Stimulated activated CD8-positive, alpha-beta memory T cell treated with anti-CD3 and anti-CD28 coated beads, Interleukin-4, amount 100 ng/mL, for 1 hour (primary cell): ENCODE measurements at places on chromosomes 3 and 15.

- no peak for DNase-seq
Observed at GRCh38 chr3:125129512-125129997, 73.8 kb upstream of the HEG1 start.

DNA sequence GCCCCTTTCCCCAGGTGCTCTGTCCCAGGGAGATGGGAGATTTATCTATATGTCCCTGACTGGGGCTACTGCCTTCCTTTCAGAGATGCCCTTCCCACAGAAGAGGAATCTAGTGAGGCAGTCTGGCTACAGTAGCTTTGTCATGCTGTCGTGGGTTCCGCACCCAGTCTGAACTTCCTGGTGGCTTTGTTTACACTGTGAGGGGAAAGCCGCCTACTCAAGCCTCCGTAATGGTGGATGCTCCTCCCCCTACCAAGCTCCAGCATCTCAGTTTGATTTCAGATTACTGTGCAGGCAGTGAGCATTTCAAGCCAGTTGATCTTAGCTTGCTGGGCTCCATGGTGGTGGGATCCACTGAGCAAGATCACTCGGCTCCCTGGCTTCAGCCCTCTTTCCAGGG lies 35.4 kb upstream of the SLC7A14 start:
- DNase-seq: no peak

DNA sequence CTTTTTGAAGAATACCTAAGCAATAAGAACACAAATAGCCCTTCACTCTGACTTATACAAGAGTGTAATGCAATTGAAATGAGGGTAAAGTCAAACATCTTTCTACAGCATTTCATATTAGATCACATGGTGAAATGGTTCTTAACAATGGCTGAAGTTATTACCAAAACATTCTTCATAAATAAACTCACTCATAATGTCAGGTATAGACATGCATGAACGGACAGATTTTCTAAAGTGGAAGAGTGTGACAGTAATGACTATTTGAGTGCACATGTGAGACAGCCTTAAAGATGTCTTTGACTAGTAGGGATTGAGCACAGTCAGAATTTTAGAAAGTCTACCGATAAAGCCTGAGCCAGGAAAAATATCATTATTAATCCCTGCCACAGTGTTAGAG lies 471.0 kb downstream of the ZPLD1 start:
- no peak for DNase-seq

- no peak for DNase-seq
Observed at GRCh38 chr3:179580992-179581391, 18.3 kb downstream of the ACTL6A start.

- DNase-seq: no peak
Observed at GRCh38 chr3:195866686-195867511, 41.5 kb downstream of the TNK2 start.

GRCh38 chr3:71160785-71161546 lies 422.6 kb downstream of the FOXP1 start:
- no peak for DNase-seq

- DNase-seq: no peak
Observed at GRCh38 chr3:52056521-52056967, at the start of gene DUSP7. Gene DUSP7, minus strand, starts transcription at chr3:52056571. Its CDS starts 205 bp downstream, at chr3:52056366.

DNA sequence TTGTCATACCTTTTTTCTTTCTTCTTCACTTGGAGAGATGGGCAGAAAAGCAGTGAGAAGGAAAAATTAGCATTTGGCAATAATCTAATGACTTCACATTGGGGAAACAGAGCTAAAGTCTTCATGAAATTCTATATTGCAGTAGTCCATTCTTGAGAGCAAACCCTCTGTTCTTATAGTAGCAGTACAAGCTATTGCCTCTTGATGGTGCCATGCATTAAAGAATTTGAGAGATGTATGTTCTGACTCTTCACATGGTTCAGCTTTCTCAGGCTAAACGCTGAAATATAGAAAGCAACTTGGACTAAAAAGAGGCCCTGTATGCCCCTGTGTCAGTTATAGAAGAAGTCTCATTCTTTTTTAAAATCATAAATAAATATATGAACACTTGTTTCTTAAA lies 36.0 kb downstream of the PHLDB2 start:
- no peak for DNase-seq

DNA sequence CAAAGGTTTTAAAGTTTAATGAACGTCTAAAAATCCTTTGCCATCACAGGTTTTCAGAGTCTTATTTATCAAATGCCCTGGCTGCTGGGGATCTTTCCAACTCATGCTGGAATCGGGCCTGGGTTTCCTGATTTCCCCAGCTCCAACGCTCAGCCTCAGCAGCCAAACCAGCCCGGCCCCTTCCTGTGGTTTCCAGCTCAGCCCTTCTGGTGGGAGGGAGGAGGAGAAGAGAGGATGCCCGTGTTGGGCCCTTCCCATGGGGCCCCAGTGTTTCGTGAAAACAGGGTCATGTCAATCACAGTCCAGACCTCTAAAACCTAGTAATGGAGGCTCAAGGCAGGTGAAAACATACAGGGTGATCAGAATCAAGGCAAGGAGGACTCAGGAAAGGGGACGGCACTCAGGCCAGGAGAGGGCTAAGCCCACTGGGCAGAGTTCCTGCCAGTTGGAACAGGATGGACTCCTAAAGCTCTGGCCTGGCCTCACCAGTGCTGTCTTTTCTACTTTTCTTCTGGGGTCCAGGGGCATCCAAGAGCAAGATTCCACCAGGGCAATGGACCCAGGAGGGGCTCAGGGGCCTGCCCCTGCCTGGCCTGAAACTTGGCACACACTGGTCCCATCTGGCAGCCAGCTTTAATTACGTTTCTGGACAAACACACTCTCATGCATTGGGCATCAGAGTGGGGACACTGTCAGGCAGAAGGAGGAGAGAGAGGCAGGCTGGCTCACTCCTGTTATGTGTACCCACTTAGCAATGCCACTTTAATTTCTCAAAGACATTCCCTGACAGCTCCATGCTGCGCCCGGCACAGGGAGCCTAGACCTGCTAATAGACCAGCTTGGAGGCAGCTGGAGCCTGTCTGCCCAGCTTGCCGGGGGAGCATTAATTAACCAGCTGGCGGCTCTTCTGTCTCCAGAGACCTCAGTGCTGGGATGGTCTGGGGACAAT lies 194.6 kb downstream of the FAM43A start:
- no peak for DNase-seq

GRCh38 chr15:42461261-42461660 lies 29.7 kb downstream of the ZNF106 start:
- no peak for DNase-seq

DNA sequence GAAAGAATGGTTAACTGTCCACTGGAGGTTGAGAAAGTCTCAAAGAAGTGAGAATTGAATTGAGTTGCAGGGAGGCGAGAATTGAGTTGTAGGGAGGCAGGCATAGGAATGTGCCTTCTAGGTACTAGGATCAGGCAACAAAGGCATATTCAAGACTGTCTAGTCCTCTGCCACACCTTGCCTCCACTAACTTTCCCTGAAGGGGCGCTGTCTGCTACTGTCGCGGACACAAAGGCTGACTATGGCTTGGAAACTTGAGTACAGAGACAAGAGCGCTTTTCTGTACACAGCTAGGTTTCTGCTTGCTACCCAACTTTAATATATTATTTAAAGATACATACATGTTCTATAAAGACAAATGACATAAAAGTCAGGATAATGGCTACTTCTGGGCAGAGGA lies 10.4 kb upstream of the FBXL22 start:
- no peak for DNase-seq

DNA sequence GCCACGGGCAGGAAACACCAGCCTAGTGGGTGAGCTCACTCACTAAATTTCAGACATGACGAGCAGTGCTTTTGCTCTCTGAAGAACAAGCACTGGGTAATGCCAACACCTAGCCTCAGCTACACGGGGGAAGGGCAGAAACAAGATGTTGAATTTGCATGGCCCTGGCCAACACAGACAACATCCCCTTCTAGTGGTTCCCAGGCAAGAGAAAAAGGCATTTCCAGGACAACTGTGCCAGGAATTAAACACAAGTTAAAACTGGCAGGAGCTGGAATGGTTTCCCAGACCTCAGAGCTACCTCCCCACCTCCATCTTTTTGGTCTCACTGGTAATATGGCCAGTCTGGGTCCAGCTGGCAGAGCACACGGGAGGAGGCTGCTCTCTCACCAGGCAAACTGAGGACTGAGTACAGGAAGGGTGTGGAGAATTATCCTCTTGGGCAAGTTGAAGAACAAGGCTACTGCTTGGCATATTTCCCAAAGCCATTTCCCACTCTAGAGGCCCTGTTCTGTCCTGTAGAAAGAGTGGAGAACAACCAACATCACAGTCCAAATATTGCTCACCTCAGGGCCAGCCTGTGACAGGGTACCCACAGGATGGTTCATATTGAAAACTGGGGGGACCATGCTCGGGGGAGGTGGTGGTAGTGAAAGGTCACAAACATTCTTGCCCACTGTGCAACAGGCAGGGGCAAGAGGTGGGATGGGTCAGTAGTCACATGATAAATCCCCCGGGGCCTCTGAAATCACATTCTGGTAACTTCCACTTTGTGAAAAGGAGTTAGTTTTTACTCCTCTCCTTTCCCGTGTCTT lies 26.5 kb downstream of the TSPAN3 start:
- DNase-seq: no peak

DNA sequence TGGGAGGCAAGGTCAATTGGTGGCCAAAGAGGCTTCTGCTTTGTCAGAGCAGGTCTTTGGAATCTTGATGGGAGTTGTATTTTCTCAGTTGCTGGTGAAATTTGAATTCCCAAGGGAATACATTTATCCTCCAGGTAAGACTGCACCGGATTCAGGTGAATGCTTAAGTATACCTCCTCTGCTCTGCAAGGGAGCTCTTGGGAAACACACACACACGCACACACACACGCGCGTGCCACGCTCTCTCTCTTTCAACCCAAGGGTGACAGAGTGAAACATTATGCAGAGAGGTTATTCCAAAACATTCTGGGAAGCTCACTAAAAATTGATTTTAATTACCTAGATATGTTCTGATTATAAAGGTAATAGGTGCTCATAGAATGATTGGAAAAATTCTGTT lies 33.7 kb downstream of the ST6GAL1 start:
- no peak for DNase-seq

DNA sequence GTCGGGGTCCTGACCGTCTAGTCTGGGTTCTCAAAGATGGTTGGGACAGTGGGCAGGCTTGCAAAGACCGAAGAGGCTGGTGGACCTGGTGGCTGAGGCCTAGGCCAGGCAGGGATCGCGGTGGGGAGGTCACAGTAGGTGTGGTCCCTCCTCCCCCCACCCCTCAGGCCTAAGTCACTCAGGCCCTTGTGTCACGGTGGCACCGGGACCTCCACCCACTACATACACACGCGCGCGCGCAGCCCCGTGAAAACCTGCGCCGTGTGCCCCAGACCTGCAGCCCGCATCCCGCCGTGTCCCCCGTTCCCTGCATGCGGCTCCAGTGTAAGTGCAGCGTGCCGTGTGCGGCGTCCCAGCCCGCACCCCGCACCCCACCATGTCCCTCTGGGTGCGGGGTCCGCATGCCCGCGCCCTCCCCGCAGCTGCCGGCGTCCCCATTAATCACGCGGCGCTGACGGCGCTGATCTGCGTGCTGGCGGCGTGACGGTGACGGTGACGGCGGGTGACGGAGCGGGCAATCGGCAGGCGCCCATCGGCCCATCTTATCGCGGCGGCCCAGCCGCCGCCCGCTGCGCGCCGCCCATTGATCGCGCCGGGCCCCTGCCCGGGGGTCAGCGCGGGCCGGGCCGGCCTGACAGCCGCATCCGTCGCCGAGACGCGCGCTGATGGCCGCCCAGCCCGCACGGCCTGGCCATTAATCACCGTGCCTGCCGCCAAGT lies 24.4 kb downstream of the SEC61A1 start:
- no peak for DNase-seq

DNA sequence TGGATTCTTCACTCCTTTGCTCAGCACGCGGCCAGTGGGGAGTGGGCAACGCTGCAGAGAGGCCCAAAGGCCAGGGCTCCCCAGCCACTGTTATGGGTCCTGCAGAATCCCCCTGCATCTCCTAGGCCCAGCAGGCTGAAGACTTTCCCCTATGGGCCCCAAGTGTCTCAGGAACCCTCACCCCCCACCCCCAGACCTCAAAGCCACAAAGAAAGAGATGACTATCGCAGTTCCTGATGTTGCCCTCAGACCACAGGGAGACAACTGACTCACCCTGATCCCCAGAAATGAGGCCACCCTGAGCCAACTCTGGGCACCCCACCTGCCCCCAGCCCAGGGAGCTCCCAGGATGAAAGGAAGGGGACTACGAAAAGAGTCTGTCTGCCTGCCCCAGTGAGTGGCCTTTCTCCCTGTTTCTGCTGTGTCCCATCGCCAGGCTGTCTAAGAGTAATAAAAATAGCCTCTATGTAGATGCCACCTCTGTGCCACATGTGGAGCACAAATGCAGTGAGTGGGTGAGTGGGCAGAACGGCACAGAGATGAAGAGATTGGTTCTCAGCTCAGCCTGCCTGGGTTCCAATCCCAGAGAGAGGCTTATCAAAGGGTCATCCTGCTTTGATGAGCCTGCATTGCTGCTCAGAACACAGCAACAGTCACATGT lies 283.0 kb downstream of the UACA start:
- DNase-seq: no peak

DNA sequence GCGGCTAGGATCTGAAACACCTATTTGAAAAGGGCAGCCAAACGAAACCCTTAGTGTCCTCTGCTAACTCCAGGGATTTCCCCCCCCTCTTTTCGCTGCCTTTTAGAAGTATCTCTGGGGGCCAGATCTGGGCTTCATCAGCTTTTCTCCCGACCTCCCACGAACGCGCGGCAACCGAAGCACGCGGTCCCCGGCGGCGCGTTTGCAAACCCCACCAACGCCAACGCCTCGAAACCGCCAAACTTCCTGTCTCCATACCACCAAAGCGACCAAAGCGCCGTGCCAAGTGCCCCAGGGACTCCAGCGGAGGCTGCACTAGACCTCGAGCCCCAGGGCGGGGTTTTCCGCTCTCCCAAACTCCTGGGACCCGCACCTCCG lies 155.8 kb upstream of the FRMD4B start:
- DNase-seq: no peak

GRCh38 chr3:141469720-141470119 lies 17.1 kb upstream of the RASA2 start:
- no peak for DNase-seq

GRCh38 chr3:79086514-79086913 lies 681.3 kb downstream of the ROBO1 start:
- DNase-seq: no peak

DNA sequence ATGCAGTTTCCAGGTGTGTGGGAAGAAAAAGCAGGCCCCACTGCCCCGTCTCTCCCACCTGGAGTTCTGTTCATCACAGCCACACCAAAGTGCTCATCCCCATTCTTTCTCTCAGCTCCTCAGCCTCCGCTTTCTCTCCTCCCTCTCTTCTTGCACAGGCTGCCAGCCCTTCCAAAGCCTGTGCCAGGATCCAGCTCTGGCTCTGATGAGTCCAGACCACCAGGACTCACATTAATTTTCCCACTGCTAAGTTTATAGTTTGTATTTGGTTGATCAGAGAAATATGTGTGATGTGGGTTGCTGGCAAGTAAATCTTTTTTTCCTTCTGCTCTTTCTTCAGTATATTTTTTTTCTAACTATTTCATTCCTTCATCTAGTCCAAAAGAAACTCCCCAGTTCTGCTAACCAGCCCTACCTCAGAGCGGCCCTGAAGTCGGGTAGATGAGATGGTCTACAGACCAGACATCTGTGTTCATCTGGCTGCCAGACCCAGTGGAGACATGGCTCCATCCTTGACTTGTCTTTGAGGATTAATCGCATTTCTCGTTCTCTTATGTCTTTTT lies 49.8 kb downstream of the BOC start:
- DNase-seq: no peak
